Osteocyte (in vitro differentiated cells): ENCODE measurements at places on chromosomes 1 and 21. TPM values are rescaled to one million over a fixed set of nuclear protein-coding genes. Genes with fewer than 3 reads are reported as not detected.

DNA sequence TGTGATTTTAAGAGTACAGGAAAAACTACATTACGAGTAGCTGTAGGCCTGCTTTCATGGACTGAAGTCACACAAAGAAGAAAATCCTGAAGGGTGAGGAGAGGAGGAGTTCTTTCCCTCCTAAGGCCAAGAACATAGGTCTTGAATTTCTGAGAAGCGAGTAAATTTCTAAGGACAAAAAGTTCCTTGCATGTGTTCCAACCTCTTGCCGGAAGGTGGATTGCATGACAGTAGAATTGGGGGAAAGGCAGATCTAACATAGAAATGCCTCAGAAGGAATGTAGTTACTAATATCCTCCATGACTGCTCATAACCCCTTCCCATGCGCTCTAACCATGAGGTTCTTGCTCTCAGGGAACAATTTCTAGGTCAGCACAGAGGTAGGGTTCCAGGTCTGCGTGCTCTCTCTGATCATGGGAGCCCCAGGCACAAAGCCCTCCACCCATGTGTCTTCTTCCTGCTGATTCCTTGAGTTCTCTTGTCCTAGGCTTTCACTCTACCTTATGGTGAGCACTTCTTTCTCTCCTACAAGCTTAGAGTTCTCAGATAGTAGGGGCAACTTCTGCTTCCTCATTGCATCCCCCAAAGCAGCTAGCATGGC lies 13.7 kb downstream of the CD2 start:
- no peak for DNase-seq

GRCh38 chr1:24349891-24350290 lies 30.7 kb downstream of the GRHL3 start:
- no peak for DNase-seq

Gene KRTAP7-1
- total RNA-seq = not detected in 2 replicates

DNA sequence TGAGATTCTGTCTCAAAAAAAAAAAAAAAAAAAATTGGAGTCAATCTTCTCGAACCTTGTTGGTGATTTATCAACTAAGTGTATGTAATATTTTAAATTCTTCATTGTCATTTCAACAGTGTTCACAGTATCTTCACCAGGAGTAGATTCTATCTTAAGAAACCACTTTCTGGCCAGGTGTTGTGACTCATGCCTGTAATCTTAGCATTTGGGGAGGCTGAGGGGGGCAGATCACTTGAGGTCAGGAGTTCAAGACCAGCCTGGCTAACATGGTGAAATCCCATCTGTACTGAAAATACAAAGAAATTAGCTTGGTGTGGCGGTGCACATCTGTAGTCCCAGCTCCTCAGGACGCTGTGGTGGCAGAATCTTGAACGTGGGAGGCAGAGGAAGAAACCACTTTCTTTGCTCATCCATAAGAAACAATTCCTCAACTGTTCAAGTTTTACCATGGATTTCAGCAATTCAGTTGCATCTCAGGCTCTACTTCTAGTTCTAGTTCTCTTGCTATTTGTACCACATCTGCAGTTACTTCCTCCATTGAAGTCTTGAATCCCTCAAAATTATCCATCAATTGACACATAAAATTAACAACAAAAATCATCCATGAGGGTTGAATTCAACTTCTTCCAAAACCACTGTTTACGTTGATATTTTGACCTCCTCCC lies 30.4 kb upstream of the EYA3 start:
- DNase-seq = no peak

GRCh38 chr1:31198150-31198549 lies 41.5 kb downstream of the NKAIN1 start:
- DNase-seq = no peak

DNA sequence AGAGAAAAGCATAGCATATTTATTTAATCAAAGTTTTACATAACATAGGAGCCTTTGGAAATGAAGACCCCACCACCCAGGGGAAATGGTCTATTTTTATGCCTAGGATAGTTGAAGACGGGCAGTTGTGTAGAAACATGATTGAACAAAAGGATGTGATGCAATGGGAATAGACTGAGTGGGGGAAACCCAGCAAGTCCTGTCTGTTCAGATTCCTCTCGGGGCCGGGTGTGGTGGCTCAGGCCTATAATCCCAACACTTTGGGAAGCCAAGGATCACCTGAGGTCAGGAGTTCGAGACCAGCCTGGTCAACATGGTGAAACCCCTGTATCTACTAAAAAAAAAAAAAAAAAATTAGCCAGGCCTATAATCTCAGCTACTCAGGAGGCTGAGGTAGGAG lies 298.3 kb downstream of the MATN1 start:
- peak; percentile 27 for DNase-seq
